ENCODE measurements at places on chromosomes 4 and X.

- DNase-seq = no peak
These were observed 193.9 kb downstream of the ANAPC10 start for GRCh38 chr4:144903953-144904711.

DNA sequence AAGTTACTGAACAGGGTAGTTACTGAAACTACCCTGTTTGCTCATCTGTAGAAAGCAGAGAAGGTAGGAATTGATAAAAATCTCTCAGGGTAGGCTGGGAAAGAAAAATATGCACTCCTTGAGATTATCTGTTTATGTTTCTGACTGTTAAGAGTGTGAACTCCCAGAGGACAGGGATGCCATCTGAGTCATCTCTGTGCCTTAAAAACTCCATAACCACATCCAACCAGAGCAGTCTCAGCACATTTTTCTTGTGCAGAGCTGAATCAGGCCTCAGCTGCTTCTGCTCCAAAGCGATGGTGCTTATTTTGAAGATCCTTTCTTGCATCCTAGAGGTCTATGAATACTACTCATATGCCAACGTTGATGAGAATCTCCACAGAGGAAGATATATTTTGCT, 9.9 kb downstream of the CENPVL3 start:
- no peak for DNase-seq

DNA sequence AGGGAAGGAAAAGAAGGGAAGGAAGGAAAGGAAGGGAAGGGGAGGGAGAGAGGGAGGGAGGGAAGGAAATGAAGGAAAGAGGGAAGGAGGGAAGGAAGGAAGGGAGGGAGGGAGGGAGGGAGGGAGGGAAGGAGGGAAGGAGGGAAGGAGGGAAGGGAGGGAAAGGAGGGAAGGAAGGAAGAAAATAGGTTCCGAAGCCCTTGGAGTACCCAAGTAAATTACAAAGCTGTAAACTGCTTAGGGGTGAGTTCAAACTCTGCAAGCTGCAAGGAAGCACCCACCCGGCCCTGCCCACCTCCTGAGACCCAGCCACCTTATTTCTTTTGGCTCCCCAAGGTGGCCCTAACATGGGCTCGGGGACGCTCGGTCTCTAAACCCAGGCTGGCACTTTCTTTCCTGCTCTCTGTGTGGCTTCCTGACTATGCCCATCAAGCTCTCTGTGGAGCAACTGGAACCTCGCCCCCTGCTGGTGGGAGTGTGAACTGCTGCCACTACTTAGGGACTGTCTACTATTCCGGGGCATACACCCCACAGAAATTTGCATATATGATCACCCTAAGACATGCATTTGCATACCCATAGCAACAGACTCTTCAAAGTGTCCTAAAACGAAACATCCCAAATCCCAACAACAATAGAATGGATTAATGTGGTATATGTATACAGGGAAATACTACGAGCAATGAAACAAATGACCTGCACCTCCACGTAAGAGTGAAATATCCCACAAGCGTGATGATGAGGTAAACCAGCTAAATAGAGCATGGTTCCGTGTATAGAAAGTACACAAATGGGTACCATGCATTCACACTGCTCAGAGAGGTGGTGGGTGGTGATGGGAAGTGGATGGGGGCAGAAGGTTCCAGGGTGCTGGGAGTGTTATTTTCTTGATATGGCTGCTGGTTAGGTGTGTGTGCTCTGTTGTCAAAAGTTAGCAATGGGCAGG, 151.7 kb upstream of the TBL1X start:
- DNase-seq = peak; percentile 27

DNA sequence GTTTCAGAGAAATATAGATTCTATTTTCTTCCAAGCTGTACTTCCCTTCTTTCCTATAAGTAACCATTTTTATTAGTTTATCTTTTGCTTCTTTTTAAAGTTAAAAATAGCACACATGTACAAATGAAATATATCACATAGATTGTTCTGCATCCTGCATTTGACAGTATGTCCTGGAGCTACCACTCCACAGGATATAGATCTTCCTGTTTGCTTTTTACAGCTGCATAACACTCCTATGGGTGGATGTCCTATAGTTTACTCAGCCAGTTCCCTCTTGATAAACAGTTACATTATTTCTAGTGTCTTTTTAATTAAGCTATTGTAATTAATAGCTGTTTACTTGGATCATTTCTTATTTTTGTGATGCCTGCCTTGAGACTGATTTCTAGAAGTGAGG, 301.6 kb upstream of the DDX53 start:
- DNase-seq = no peak

DNA sequence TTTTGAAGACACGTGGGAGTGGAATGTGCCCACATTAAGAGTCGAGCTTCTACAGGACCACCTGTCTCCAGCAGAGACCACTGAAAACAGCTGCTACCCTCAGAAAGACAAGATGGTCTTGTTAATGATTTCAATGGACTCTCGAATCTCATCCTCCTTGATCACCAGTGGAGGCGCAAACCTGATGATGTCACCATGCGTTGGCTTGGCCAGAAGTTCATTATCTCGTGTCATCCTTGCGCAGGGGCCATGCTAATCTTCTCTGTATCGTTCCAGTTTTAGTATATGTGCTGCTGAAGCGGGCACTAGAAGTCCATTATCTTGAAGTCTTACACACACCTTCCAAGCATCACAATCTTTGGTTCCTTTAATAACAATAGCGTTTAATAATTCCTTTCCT, 23.3 kb downstream of the SPACA5B start:
- no peak for DNase-seq

- DNase-seq = peak; percentile 17
These were observed 125.0 kb downstream of the AKAP4 start for GRCh38 chrX:50075630-50076339.

DNA sequence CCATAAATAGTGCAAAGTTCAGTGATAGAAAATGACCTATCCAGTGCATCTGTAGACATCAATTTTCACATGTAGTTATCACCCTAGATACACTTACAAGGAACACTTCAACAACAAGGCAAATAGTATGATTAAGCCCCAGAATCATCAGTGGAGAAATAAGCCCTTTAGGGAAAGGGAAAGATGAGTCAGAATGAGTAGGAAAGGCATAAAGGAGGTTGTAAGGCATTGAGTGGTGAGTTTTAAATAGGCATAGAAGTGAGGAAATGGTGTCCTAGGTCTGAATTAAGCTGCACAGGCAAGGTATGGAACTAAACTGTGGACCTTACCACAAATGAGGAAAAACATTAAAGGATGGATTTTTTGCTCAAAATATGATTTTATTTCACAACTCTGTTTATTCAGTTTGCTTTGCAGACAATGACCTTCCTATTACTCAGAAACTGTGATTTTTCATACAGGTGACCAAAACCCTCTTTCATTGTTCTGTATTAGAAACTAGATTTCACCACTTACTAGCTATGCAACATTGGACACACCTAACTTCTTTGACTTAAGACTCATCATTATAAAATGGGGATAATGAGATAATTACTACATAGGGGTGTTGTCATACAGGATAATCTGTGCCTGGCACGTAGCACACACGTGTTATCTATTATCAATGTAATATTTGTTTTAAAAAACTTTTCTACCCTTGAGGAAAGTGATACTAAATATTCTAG, 57.0 kb upstream of the MAP9 start:
- no peak for DNase-seq

DNA sequence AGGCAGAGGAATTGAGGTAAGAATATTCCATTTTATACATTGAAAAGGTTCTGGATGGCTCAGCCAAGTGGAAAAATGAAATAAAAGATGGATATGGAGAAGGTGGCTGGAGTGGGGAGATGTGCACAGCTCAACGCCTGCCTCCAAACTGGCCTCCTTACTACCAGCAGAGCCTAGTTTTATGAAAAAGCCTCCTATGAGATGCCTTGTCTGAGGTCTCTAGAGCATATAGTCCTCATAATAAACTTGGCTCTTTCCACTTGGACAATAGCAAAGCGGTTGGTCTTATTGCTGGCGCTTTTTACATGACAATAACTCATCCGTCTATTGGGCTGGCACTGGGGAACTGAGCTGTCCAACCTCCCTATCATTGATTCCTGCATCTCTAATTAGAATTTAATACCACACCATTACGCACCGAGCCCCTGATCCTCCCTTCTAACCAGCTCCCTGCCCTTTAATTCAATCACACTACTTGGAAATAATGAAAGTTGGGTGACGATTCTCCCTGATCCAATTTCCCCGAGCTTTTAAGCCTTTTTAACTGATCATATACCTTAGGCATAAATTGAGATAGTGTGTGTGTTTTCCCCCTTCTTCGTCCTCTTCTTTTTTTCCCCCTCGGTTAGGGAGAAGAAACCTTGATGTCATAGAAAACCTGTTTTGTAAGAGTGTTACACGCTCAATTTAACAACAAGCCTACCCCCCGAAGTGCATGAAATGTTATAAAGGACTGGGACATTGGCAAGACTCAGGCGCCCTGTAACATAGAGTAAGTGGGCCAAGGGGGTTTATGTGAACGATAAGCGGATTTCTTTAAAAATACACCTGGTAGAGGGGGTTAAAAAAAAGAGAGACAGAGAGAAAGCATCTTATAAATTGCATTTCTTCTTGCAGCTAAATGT, at the start of gene PHOX2B:
Gene PHOX2B (minus strand): TSS at position 155 of the 905 bp plus-strand sequence. CDS start 115 bp downstream, at position 40.
- no peak for DNase-seq

GRCh38 chr4:59818656-59819055, 1381.5 kb upstream of the ADGRL3 start:
- DNase-seq = no peak
